ENCODE measurements at places on chromosomes 11 and 22. TPM values are rescaled to one million over a fixed set of nuclear protein-coding genes. Genes with fewer than 3 reads are reported as not detected.

PRG3 gene
- not detected for polyA plus RNA-seq

OR8B4 gene
- not detected for polyA plus RNA-seq

DNA sequence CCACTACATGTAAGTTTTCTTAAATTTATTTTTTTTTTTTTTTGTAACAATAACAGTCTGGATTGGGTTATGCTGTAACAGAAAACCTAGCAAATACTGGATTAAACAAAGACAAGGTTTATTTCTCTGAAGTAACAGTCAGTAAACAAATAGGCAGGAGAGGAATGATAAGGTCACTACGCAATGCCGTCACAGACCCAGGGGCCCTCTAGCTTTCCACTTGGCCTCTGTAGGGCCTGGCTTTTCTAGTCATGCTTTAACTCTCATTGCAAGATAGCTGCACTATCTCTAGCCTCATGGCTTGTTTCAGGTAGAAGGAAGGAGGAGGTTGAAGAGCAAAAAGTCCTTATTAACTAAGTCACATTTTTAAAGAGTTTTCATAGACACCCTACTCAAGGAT is 6.5 kb downstream of the OR10A6 start:
- no peak for DNase-seq

DNA sequence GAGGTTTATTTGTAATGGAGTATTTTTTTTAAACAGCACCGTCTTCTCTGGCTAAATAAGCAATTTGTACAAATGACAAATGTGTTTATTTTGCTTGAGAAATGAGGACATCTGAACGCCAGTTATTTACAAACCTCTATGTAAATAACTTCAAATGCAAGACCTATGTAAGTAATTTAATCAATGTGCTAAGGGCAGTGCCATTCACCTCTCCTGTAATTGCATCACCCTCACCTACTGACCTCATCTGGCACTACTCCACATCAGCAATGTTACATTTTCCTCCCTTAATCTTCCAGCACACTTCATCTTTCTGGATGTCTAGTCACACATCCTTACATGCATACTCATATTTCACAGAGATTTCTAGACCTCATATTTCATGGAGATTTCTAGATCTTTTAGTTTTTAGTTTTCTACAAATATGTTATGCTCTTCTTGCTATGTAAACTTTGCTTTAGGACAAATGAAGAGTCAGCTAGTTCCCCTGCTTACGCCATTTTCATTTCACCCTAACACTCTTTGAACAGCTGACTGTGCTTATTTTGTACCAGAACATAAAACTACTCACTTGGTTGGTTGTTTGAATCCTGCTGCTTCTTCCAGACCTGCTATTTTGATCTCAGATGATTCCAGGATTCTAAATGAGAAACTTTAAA is 238.6 kb downstream of the GRM5 start:
- no peak for DNase-seq

All from right renal pelvis (tissue), 4 donors.